ENCODE measurements at places on chromosomes 3 and 15.

DNA sequence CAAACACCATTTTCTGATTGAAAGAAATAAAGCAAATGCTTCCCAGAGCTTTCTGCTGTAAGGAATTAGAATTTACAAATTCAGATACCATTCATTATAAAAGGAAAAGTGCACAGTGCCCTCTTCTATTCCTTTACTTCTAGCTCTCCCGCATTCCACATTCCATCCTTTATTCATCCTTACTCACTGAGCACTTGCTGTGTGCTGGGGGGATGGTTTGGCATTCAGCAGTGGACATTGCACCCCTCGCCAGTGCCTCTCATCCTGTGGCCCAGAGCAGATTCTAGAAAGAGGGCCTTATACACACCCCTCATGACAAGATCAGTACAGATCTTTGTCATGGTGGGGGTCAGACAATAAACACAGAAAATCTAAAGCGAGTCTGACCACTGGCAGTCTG is 73.0 kb downstream of the MGLL start:
- no peak for DNase-seq

GRCh38 chr15:31230630-31231485 is 95.8 kb upstream of the KLF13 start:
- no peak for DNase-seq

- no peak for DNase-seq
Observed at GRCh38 chr3:106116733-106117489, 248.1 kb upstream of the CBLB start.

- DNase-seq, result no peak
Observed at GRCh38 chr15:95894407-95894956, 436.0 kb upstream of the NR2F2 start.

GRCh38 chr3:194395778-194396538 is 3.1 kb downstream of the GP5 start:
- no peak for DNase-seq

DNA sequence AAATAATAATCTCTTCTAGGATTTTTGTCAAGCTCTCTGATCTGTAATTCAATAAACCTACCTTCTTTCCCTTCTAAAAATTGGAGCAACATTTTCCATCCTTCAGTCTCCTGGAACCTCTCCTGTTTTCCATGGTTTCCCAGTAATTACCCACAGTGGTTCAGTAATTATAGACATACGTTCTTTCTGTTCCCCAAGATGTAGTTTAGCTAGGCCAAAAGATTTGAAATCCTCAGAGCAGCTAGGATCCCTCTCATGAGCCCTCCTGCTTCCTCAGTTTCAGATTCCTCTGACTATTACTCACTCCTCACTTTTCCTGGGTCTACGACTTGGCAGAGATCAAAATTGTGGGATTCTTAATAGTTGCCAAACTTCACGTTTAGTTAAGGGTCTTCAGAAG is 76.9 kb upstream of the IGSF10 start:
- no peak for DNase-seq

DNA sequence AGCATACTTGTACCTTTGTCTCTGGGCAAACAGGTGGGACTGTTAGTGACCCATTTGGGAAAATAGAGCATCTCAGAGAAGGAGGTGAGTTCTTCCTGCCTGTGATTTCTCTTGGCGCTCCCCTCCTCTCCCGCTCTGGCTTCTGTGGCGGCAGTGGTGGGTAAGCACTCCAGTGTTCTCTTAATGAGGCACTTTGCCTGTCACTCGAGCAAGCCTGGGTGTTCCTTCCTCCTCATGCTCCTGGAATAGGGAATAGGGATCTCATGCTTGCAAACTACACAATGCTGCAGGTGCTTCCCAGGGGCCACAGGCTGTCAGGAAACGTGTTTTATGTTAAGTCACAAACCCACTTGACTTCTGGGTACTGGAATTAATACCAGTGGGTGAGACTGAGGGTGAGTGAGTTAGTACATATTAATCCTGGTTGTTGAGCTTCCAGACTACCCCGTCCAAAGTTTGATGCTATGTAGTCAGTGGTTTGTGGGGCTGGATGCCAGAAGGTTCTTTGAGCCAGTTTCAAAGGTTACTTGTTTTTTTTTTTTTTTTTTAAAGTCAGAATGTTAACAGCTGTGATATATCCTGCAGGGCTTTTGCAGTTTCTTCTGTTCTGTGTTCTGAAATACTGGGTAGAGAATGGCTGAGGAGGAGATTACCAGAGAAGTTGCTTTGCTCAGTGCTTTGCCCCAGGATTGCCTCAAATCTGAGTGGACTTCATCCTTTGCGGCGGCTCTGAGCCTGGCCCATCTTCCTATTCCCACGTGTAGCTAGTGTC is 30.5 kb downstream of the EDEM1 start:
- DNase-seq, result no peak

- no peak for DNase-seq
Observed at GRCh38 chr3:12471241-12471640, 13.0 kb upstream of the TSEN2 start.

- no peak for DNase-seq
Observed at GRCh38 chr3:46070595-46071093, 43.4 kb upstream of the XCR1 start.

DNA sequence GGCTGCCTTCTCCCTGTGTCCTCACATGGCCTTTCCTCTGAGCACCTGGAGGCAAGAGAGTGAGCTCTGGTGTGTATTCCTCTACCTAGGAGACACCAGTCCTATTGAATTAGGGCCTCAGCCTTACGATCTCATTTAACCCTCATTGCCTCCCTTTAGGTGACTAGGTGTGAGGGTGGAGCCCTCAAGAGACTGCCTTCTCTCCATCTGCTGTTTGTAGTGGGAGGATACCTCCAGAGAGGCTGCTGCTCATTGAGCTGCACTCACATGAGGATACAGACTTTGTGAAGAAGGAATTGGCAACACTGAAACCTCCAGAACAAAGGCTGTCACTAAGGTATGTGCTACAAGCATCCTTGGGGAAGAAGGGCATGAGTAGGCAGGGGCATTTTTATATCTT is at the start of gene CCR8:
Gene CCR8 (plus strand): TSS at position 217 of the 400 bp plus-strand sequence. CDS start 2,623 bp downstream, outside the sequence.
- no peak for DNase-seq

DNA sequence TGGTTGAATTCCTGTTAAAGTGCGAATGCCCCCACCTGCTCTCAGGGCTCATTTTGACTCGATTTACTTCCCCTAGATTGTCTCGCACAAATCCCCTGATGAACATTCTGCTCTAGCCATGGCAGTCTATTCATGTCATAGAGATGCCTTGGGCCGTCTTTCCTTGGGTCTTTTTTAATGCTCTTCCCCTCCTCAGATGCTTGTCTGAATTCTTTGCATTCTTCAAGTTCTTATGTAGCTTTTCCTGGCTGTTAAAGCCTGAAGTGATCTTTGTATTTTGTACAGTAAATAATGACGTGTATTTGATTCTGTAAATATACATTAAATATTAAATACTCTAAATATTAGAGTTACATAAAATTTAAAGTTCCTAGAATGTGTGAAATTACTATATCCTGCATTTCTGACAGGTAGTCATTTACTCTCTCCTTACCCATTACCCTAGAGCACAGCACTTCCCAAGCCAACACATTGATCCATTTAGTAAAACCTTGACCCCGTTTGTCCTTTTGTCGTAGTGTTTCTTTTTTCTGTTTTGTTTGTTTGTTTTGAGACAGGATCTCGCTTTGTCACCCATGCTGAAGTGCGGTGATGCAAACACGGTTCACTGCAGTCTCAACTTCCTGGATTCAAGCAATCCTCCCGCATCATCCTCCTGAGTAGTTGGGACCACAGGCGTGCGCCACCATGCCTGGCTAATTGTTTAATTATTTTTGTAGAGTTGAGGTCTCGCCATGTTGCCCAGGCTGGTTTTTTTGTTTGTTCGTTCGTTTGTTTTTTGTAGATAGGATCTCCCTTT is 47.9 kb downstream of the YEATS2 start:
- DNase-seq, result no peak

- DNase-seq, result no peak
Observed at GRCh38 chr15:74235962-74236361, at the start of gene CCDC33. Gene CCDC33 (plus strand): TSS chr15:74236326. CDS start chr15:74236720, 394 bp downstream.

DNA sequence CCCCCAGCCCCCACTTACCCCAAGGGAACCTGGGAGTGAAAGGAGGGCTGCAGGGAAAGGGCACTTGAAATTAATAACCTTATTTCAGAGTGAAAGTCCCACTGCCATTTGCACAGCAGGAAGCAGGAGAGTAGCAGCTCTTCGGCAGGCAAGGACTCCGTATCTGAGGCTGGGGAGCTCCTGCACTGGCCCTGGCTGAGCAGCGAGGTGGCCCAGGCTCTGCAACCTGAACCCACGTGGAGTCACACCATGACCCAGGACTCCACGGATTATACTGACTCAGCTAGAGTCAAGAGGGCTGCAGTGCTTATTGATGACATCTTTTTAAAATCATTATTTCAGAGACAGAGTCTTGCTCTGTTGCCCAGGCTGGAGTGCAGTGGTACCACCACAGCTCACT is 214.5 kb downstream of the XXYLT1 start:
- no peak for DNase-seq

GRCh38 chr3:117887031-117887430 is 1147.6 kb downstream of the IGSF11 start:
- DNase-seq, result no peak

DNA sequence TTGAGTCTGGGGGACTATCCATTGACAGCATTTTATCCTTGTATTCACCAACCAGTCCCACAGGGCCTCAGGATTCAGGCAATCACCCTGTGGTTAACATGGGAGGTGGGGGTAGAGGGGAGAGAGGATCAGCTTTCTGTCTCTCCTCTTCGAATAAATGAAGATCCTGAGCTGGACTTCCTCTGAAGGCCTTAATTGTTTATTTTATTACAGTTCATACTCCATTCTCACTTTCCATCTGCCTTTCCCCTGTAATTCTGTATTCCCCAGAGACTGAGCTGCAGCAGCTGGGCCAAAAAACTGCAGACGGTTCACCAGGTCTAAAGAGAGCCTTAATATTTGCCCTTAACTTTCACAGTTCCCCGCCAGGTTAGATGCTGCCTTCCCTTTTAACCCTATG is 11.9 kb downstream of the TAGLN3 start:
- DNase-seq, result no peak

DNA sequence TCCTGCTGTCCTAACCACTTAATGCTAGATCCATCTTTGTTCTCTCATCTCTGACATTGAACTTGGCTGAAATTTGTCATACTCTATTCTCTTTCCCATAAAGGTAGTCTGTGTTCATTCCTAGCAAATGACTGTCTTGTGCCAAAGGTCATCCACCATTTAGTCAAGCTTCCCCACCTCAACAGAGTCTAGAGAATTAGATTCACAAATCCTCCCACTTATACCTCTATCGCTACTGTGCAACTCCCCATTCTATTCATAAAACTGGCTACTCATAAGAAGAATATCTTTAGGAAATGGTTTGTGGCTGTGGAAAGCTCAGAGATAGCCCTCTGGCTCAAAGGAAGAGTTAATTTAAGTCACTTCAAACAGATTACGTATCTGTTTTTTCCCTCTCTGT is 59.7 kb upstream of the MBNL1 start:
- DNase-seq, result no peak

GRCh38 chr3:62636235-62636826 is 238.9 kb downstream of the CADPS start:
- no peak for DNase-seq

DNA sequence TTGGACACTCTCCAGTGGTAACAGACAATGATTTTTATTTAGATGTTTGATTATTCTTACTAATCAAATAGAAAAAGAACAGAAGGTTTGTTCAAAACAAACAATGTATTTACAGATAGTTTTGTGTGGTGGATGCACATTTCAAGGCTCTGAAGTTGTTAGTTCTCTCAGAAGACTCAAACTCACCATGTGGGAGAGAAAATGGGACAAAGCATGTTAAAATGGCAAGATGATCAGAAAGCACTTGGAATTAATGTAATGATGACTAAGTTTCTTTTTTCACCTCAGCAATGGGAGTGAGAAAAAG is 450.5 kb upstream of the KCNMB2 start:
- no peak for DNase-seq

DNA sequence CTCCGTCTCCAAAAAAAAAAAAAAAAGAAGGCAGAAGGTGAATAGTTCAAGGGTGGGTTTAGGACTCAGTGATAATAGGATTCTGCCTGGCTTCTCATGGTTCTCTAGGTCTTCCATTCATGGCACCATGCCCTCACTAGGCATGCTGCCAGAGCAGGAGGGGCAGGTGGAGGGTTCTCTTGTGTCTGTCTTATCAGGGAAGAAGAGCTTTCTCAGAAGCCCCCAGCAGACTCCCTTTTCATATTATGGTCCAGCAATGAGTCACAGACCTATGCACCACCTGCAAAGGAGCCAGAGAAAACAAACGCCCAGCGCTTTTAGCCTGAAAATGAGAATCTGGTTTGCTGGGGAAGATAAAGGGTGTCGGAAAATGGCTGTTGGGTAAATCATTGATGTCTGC is 3.0 kb downstream of the CCR2 start:
- DNase-seq, result no peak

GRCh38 chr15:66747886-66748707 is 46.1 kb downstream of the SMAD6 start:
- no peak for DNase-seq

GRCh38 chr3:47012342-47013230 is 33.1 kb downstream of the NBEAL2 start:
- no peak for DNase-seq

DNA sequence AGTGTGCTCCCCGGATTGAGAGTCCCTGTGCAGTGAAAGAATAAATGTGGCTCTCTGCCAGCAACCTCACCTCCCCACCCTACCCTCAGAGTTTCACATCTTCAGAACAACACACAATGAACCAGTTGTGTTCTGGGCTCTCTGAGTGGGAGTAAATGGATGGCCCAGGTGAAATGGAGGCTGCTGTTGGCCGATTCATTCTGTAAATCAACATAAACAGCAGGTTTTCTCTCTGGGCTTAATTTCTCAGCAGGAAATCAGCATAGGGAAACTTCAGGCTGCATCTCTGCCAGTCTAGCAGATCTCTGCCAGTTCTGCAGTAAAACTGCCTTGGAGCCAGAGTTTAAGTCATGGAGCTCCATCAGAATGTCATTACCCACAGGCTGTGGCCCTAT is 54.6 kb upstream of the FURIN start:
- DNase-seq, result no peak

DNA sequence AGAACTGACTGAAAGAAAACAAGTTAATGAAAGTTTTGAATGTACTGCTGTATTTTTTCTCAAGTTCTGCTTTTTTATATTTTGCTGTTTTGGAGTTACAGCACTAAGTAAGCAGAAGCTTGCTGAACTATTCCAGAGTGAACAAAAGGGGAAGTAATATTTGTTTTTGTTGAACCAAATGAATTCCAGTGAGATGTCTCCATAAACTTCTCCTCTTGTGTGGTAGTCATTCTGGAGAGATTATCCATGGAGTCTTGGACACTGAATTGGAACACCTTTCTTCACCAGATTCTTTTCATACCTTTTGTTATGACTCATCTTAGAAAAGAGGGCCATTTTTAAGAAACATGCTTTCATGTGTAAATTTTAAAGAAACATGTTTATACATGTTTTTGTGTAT is 8.8 kb downstream of the ANKUB1 start:
- no peak for DNase-seq

DNA sequence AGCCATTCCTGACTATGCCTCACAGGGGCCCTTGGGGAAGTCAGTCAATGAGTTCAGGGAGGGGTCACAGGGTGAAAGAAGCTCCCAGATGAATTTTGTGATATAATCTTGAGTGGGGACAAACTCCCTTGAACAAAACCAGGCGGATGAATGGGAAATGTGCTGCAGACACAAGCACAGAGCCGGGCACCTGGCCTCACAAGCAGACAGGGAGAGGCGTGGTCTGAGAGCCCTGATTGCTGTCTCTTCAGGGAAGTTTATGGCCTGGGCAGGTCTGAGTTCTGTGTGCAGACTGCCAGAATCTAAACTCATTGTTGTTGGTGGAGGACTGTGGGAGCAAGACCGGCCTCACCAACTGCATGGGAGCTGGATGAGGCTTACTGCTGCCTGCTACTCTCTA is 591.8 kb downstream of the EPHA3 start:
- DNase-seq, result no peak

- DNase-seq, result no peak
Observed at GRCh38 chr3:190552969-190553759, 39.3 kb downstream of the IL1RAP start.
